ENCODE measurements at places on chromosomes 2 and 18.

- DNase-seq = no peak
These were observed 72.2 kb downstream of the PMAIP1 start for GRCh38 chr18:59971871-59972428.

DNA sequence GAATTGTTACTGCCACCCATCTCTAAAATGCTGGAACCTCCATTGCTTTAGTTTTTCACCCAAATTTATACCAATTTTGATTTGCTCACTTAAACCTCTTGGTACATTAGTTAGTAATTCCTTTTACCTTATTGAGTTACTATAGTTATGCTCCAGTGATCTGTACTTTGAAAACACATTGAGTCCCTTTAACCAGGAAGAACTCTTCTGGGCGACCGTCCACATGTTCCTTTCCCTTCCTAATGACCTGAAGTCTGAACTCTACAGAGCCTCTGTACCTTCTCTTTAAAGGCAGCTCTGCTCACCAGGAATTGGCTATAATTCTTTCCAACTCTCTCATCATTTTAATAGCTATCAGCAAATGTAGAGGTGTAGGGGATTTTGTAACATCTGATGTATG, 290.0 kb downstream of the NEDD4L start:
- no peak for DNase-seq

- no peak for DNase-seq
These were observed 44.1 kb downstream of the NCK2 start for GRCh38 chr2:105788670-105789290.

- DNase-seq = no peak
These were observed 230.4 kb downstream of the IKZF2 start for GRCh38 chr2:212921061-212921460.

GRCh38 chr2:105580216-105580615, 164.5 kb upstream of the NCK2 start:
- DNase-seq = no peak

DNA sequence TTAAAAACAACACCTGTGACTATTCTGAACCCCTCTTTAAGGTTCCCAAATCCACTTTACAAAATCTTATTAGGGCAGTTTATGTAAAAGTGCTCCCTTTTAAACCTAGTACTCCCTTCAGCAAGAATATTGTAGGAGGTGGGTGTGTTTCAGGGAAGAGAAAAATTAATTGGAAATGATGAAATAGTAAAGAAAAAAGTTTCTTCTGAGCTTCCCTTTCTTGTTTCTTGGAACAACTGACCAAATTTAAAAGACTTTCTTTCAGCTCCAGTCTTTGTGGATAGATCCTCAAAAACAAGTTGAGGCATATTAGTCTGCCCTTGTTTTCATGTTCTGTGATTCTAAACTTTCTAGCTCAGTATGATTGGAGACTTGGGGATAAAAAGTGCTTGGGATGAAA, 3.0 kb downstream of the VWA3B start:
- DNase-seq = no peak

GRCh38 chr2:102063487-102063911, 71.7 kb downstream of the IL1R2 start:
- DNase-seq = no peak

GRCh38 chr2:171266102-171266501, 105.4 kb upstream of the TLK1 start:
- no peak for DNase-seq

DNA sequence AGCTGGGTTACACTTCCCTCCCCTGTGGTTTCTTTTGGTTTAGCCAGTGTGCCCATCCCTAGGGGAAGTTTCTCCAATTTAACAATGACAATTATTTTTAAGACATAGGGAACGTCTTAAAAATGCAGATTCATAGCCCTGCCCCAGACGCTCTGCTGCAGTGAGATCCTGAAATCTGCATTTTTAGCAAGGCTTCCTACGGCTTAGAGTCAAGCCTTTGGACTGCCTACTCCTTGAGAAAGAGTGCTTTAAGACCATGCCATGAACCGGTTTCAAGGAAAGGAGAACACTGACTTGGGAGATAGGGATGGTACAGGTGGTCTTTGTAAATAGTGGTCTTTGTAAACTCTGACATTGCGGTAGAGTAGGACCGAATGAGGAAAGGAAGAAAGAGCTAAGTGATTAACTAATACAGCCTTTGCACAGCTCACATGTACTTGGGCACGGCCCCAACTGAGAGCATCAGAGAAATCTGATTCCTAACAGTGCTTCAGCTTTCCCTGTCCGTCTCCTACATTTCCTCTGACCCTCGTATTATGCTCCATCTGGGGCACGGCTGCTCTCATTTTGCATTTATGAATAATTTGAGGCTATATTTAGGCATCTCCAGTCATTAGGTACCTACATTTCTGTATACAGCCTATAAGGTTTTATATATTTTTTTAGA, 217.6 kb upstream of the TANK start:
- no peak for DNase-seq

Data from amniotic stem cell (primary cell).